Brain microvascular endothelial cell (primary cell): ENCODE measurements at places on chromosomes 13 and 19.

GRCh38 chr13:40611004-40611403, 55.4 kb downstream of the FOXO1 start:
- DNase-seq = no peak

DNA sequence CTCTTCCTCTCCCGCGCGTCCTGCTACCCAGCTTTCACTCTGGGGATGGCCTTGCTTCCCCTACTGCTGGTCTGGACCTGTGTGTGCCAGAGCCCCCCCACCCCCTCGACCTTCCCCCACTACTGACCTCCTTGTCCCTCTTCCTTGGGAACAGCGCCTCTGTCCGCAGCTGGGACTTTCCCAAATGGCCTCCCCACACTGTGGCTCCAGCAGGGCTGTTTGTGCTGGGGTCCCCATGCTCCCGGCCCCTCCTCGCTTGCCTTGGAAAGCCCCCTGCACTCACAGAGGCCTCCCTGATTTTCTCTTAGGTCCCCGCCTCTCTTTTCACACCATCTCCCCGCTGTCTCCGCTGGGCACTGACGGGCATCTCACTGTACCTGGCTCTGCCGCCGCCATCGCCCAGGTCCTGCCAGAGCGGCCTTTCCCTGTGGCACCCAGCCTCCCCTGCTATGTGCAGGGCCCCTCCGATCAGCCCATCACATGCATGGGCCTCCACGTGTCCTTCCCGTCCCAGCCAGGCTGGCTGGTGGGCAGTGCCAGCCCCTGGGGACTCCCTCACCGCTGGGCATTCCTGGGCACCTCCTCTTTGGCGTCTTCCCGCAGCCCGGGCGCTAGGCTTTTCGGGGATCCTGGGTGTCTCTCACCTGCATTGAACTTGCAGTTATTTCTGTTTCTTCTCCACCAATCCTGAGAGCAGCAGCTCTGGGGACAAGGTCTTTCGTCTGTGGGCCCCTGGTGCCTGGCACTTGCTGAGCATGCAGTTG, 118.7 kb downstream of the ATP11A start:
- no peak for DNase-seq

DNA sequence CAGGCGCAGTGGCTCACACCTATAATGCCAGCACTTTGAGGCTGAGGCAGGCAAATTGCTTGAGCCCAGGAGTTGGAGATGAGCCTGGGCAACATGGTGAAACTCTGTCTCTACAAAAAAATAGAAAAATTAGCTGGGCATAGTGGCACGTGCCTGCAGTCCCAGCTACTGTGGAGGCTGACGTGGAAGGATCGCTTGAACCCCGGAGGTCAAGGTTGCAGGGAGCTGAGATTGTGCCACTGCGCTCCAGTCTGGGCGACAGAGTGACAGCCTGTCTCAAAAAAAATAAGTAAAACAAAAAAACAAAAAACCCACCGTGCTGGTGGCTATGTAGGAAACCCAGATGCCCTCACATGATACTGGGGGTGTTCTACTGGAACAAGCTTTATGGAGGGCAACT, 16.4 kb downstream of the PHLDB3 start:
- no peak for DNase-seq

DNA sequence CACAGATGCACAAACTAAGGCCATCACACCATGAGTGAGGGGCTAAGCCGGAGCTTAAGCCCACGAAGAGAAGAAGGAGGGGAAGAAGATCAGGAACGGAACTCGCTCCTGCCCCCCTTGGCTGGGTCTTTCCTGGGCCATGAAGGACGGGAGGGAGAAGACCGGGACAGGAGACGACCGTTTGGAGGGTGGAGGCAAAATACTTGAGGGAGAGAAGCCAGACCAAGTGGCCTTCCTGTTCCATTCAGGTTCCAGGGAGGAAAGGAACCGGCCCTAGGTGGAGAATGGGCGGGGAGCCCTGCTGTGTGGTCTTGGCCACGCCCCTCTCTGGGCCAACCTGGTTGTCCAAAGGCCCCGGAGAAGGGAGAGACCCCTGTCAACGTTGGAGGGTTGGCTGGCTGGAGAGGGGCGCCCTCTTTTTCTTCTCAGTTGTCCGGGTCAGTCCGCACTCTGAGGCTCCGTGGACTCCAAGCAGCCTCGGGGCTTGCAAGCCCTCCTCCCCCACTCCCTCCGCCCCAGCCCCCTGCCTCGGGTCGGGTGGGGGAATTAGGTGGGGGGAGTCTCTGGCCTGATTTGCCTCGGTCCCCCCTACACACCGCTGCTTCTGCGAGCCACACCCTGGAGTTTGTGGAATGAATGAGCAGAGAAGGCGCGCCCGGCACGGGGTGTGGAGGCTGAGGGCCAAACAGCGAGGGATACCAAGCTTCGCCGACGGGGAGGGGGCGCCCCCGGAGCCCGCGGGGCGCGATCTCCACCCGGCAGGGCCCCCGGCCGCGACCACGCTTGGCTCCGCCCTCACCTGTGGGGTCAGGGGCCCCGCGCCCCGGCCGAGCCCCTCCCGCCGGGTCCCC, 757 bp downstream of the FBN3 start:
- no peak for DNase-seq

- DNase-seq = no peak
These were observed 1516.2 kb upstream of the PCDH20 start for GRCh38 chr13:62931853-62932252.
